ENCODE measurements at places on chromosomes 6 and 20.

- DNase-seq = no peak
These were observed 8.3 kb upstream of the TIAM2 start for GRCh38 chr6:154986787-154987235.

DNA sequence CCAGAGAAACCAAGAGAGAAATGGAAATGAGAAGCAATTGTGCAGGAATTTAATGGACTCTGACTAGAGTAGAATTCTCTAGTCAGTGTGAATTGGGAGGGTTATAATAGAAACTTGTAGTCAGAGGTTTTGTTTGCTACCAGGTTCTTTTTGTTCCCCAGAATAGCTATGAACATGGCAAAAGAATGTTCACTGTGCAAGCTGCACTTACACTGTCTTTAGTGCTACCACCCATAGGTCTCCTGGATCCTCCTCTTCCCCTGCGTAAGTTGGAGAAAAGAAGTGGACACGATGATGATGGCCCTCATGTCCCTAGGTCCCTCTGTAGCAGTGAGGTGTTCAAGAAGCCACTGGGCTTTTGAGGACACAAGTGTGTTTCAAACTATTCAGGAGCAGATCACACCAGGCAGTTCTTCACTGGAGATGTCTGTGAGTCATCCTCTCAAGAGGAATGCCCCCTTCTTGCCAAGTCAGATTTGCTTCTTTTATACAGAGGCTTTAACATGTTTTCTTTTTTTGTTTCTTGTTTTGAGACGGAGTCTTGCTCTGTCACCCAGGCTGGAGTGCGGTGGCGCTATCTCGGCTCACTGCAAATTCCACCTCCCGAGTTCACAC is 47.6 kb upstream of the SMIM8 start:
- DNase-seq = no peak

DNA sequence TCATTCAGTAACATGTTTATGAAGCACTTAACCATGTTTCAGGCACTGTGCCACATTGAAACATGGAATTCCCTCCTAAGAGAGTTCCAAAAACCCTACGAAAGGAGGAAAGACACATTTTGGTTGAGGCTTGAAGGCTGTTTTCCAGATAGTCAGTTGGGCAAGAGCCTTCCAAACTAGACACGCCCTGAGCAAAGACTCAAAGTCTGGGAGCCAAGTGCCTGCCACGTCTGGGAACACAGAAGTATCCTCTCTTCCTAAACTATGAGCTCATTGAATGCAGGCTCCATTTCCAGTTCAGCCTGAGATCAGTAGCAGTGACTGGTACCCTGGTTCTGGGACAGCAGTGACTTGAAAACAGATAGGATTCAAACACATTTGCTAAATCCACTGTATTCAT is 74.5 kb upstream of the FAM8A1 start:
- no peak for DNase-seq

GRCh38 chr20:50207026-50207425 is 16.4 kb downstream of the CEBPB start:
- no peak for DNase-seq

GRCh38 chr6:45655745-45656476 is 278.2 kb upstream of the SUPT3H start:
- DNase-seq = no peak

- DNase-seq = no peak
These were observed 14.4 kb upstream of the PPP1R14C start for GRCh38 chr6:150128425-150128824.

DNA sequence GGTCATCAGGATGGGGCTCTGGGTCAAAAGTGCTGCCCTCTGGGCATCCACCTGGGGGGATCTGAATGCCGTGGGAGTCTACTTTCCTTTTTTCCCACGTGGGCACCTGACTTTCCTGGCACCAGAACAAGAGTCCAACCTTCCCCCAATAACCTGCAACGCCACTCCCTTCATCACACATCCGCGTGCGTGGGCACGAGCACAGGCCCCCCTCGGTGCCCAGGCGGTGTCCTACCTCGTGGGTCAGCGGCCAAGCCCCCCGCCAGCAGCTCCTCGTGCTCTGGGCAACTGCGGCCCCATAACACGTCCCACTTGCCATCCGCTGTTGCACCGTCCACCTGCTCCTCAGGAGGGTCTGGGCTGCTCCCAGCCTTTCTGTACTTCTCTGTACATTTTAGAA is 87.0 kb downstream of the YTHDF1 start:
- no peak for DNase-seq

GRCh38 chr6:33203443-33204164 is 851 bp upstream of the HSD17B8 start:
- no peak for DNase-seq

- DNase-seq = no peak
These were observed 42.8 kb upstream of the AHI1 start for GRCh38 chr6:135540207-135540840.

- no peak for DNase-seq
These were observed 125.9 kb downstream of the TRMT11 start for GRCh38 chr6:126112171-126112632.
